ENCODE measurements at places on chromosomes 16 and 17.

- DNase-seq: no peak
Measured at GRCh38 chr16:88922826-88923410, 54.1 kb downstream of the CBFA2T3 start.

GRCh38 chr17:63859257-63859656 lies 14.2 kb downstream of the CSH2 start:
- no peak for DNase-seq

DNA sequence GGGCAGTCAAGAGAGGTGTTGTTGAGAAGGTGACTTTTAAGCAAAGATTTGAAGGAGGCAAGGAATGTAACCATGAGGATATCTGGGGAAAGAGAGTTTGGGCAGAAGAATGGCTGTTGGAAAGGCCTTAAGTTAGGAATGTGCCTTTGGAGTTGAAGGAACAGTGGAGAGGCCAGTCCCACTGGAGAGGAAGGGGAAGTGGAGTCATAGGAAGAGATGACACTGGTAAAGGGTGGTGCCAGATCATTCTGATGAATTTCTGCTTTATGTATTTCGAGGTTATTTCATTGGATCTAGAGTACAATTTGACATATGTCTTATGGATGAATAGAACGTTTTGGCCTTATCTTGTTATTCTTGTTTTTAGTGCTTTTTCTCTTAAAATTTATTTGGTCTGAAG lies 93.5 kb downstream of the WWP2 start:
- no peak for DNase-seq

GRCh38 chr17:41932816-41933389 lies 2.5 kb downstream of the ODAD4 start:
- DNase-seq: no peak

- no peak for DNase-seq
Measured at GRCh38 chr17:47076171-47076570, 97.1 kb upstream of the RPRML start.

GRCh38 chr17:36525888-36526287 lies 8.8 kb downstream of the MYO19 start:
- no peak for DNase-seq

All from CD4-positive, alpha-beta T cell treated with Interleukin-17A for 1 hour (primary cell).